ENCODE measurements at places on chromosomes 11 and 22. TPM values are rescaled to one million over a fixed set of nuclear protein-coding genes. Genes with fewer than 3 reads are reported as not detected.

TRIM22 gene
- total RNA-seq = 59.3 TPM

BBOX1 gene
- not detected for total RNA-seq

BLID gene
- total RNA-seq = 4.8 TPM

NUDT8 gene
- 8.1 TPM for total RNA-seq

DDTL gene
- total RNA-seq = 3.8 TPM

ANO9 gene
- total RNA-seq = 0.77 TPM

JAML gene
- 3.4 TPM for total RNA-seq

CNTN5 gene
- total RNA-seq = not detected

KRTAP5-11 gene
- total RNA-seq = not detected

CCDC188 gene
- total RNA-seq = 0.77 TPM

Measured in ovary (tissue), 10 donors.